ENCODE measurements at places on chromosomes 4 and X. TPM values are rescaled to one million over a fixed set of nuclear protein-coding genes. Genes with fewer than 3 reads are reported as not detected.

The BDH2 gene
- total RNA-seq = 54.1 TPM

The STATH gene
- not detected for total RNA-seq

The HS6ST2 gene
- 6.1 TPM for total RNA-seq

The F8A2 gene
- 16.4 TPM for total RNA-seq

The UNC5C gene
- 15.5 TPM for total RNA-seq

Data from prostate gland (tissue), 2 donors.